Stimulated activated CD4-positive, alpha-beta T cell treated with anti-CD3 and anti-CD28 coated beads, Interleukin-1b, Interleukin-23, amount 100 ng/mL, for 4 hours (primary cell): ENCODE measurements at places on chromosomes 4 and X.

DNA sequence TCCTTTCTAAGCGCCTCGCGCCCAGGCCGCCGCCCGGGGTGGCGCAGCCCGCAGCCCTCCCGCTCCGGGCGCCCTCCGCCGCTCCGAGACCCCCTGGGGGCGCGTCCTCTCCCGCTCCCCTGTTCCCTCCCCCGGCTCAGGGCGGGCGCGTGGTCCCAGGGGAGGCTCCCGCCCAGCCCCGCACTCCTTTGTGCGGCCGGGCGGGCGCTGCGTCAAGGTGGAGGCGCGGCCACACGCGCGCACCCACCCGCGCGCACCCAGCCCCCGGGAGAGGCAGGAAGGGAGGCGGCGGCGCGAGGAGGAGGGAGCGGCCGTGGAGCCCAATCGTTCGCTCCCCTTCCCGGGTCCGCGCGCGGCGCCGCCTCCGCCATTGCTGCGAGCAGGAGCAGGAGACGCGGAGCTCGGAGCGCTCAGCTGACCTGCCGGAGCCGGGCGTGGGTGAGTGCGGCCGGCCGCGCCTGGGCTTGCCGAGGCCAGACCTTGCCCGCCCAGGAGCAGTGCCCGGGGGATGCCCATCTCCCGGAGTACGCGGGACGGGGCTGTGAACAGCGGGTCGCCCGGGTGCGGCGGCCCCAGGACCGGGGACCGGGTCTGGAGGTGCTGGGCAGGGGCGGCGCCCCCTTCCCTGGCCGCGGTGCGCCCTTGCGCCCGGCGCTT, at the start of gene NSG1:
Gene NSG1 (plus strand): TSS at position 367 of the 657 bp plus-strand sequence. CDS start 528 bp downstream, outside the sequence.
- peak; percentile 21 for DNase-seq

GRCh38 chr4:121688261-121688660, 8.5 kb downstream of the ANXA5 start:
- no peak for DNase-seq

- no peak for DNase-seq
These were observed 116.3 kb upstream of the NRK start for GRCh38 chrX:105706041-105706440.

DNA sequence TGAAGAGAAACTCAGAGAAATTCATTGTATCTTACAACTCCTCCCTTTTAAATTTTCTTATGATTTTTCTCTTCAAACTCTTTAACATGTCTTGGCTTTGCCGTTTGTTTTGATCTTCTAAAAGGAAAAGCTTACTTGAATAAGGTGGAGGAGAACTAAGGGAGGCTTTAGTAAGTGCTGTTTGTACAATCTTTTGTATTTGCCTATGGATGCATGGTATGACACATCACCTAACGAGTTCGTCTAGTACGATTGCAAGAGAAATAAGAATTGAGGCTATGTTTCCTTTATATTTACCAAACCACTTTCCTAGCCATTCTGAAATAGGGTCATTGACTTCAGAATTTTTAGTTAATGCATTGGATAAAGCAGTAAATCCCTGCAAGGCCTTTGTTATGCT, 8.4 kb upstream of the BST1 start:
- DNase-seq = no peak

DNA sequence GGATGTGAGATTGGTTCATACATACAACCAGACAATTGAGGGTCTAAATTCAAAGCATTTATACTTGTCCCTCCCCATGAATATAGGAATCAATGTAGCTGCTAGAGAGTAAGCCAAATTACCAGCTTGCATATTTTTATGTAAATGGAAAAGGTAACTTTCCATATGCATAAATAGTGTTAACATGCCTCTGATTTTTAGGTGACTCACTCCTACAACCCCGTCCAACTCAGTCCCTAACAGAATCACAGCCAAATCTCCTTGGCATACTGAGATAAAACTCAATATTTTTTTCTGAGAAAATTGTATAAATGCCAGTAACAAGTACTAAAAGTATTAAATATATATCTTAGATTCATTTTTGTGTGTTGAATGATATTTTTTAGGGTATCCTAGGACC, 67.2 kb downstream of the INPP4B start:
- no peak for DNase-seq

DNA sequence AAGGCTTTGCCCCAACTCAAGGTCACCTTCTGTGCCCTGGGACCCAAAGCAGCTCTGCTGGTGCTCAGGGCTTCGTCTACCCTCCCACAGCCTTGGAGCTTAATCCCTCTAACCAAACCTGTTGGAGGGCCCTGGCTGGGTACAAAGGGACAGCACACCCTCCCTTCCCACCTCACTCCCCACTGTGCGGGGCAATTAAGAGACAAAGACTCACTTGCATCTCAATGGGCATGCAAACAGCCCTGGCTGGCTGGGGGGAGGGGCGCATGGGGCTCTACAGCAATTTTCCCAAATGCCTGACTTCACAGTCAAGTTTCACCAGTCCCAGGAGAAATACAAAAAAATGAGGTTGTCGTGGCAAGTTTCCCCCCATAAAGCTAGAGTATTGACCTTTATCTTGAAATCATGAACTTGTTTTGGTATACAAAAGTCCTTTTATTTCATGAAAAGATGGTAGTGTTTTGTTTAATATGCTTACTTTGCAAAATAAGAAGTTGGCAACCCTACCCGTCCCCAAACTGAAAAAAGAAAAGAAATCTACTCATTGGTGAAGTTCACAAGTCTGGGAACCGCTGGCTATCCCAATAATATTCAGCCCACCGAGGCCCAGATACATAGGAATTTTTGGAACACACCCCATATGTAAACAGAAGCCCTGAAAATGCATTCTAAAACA, 4.1 kb upstream of the CD99L2 start:
- no peak for DNase-seq

DNA sequence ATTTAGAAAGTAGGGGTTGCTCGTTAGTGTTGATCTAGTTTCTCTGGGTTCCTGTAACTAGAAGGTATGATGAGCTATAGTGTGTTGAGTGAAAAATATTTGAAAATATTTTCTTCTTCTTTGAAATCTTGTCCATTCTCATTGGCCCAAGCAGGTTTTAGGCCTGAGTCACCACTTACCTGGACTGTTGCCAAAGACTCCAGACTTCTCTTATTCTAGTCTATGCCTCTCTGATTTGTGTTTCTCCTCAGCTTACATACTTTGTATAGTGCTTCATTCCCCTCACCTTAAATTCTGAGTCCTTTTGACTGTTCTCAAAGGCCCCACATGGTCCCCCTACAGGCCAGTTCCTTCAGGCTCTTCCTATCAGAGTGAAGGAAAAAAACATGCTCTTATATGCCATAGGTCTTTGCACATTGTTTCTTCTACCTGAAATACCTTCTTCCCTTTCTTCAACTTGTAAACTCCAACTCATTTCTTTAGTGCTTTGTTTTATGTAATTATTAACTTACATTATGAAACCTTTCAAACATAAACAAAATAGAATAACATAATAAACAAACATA, 258.2 kb downstream of the PPP1R2C start:
- DNase-seq = no peak

- peak; percentile 3 for DNase-seq
These were observed 286.9 kb upstream of the FGF16 start for GRCh38 chrX:77160301-77160700.

DNA sequence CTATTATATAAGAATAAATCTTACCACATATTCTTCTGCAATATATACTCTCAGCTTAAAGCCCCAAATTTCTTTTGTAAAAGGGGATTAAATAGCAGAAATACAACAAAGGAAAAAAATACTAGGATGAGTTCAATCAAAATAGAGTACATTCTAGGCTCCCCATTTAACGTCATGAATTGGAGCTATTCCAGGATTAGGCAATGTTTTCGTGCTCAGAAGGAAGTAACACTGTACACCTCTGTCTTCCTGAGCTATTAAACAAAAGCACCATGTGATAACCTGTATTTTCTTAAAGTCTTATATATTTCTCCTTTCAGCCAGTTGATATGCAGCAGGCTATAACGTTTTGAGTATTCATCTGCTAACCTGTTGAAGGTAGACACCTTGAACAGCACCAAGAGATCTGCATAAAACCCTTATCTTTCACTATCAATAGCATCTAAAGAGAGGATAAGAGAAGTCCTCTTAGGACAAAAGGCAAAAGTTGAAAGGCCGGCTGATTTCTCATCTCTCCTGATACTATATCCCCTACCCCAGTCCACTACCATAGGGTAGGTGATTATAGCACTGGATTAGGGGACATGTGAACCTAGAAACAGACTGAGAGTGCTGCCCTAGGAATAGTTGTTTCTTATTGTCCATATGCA, 31.5 kb downstream of the TEC start:
- no peak for DNase-seq

DNA sequence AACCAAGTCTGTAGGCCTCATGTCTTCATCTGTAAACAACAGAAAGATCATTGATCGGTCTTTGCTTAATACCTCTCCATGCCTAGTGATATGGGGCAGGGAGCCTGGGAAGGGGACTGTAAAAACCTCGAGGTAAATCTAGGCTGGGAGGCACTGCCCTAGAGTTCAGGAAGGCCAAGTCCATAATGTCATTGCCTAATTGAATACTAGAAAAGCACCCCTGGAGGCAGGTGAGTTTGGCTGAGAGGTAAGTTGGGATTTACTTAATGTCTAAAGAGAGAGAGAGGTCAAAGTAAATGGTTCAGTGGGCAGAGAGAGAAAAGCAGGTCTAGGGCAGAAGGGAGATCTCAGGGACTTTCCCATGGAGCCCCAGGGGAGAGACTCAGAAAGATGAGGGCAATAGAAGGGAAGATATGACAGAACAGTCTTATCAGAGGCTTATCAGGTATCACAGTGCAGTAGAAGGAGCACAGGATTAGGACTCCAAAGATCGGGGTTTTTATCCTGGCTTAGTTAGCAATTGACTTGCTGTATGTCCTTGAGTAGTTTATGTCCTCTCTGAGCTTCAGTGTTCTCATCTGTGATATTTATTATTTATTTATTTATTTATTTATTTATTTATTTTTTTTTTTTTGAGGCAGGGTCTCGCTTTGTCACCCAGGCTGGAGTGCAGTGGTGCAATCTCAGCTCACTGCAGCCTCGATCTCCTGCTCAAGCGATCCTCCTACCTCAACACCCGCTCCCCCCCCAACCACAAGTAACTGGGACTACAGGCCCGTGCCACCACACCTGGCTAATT, 85.2 kb downstream of the SLC16A2 start:
- no peak for DNase-seq

DNA sequence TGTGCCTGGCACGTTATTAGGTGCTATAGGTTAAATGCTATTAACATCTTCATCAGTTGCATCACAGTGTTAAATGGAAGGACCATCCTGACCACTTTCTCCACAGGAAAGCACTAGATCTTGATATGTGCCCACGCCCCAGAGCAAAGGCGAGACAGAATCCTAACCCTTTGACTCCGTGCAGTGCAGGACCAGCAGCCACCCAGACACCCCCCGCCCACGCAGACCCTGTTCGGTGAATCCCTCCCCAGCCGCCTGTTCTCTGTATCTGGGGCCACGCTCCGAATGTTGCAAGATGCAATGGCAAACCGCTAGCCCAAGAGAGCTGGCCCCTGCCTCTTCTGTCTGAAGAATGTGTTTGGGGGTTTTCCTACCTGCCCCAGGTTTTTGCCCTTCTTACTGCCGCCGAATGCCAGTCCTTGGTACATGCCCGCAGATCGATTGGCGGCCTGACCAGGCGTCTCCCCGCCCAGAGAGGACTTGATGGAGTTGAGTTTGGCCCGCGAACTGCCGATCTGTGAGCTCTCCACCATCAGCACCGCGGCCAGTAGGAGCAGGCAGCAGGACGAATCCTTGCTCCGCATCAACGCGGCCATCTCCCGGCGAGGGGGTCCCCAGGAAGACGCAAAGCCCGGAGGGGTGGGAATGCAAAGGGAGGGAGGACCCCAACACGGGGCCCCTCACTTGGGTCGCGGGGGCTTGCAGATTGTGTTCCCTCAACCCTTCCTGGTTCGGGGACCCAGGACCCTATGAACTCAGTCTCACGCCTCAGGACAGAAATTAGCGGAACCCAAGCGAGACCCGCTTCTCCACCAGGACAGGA, 906 bp downstream of the DKK2 start:
- no peak for DNase-seq

- DNase-seq = no peak
These were observed 653 bp downstream of the BEX1 start for GRCh38 chrX:103063191-103063845.

DNA sequence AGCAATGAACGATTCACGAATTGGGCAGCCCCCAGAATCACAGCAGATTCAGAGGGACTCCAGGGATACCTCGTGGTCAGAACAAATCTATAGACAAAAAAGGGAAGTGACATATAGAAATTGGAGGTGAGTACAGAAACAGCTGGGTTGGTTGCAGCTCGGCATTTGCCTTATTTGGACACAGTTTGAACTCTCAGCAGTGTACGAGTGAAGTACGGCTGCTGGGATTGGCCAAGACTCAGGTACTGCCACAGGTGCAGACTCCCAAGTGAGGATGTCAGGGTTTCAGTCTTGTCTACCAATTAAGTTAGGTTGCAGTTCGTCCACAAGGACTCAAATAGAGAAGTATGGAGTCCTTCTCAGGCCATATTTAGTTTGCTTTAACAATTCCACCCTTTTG, 28.2 kb downstream of the HTT-AS start:
- no peak for DNase-seq

- DNase-seq = no peak
These were observed 66.1 kb downstream of the LHFPL1 start for GRCh38 chrX:112613686-112614085.

DNA sequence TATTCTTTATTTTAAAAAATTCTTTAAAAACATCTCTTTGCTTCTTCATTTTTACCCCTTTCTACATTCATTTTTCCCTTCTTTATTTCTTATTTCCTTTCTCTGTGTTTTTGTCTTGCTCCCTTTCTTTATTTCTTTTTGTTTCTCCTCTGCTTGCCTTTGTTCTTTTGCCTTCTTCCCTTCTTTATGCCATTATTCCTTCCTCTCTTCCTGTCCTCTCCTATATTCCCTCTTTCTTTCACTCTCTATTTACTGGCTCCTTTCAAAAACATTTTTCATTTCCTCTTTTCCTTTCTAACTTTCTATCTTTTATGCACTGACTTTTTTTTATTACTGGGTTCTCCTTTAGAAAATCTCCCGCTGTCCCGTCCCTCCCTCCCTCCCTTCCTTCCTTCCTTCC, 102.2 kb downstream of the RBMX2 start:
- no peak for DNase-seq
